ENCODE measurements at places on chromosomes 11 and 22.

- no peak for DNase-seq
Measured at GRCh38 chr22:20063271-20064139, 16.5 kb upstream of the DGCR8 start.

GRCh38 chr22:37023743-37024338 is 4.3 kb downstream of the MPST start:
- no peak for DNase-seq

DNA sequence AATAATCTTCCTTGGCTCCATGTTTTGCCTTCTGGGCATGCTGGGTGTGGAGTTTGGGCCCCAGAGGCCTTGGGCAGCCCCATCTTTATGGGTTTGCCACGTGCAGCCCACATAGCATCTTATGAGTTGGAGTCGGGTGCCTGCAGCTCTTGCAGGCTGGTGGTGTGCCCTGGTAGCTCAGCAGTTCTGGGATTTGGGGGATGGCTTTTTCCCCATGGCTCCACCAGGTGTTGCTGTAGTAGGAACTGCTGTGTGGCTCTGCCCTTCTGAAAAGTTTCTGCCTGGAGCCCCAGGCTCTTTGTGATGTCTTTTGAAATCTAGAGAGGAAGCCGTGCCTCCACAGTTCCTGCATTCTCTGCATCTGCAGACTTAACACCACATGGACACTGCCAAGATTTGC is 16.8 kb downstream of the EED start:
- no peak for DNase-seq

- DNase-seq, result no peak
Measured at GRCh38 chr22:29306175-29306834, at the start of gene GAS2L1. TSS of gene GAS2L1 (plus strand) at chr22:29306650. CDS start at chr22:29308106, 1,456 bp downstream.

DNA sequence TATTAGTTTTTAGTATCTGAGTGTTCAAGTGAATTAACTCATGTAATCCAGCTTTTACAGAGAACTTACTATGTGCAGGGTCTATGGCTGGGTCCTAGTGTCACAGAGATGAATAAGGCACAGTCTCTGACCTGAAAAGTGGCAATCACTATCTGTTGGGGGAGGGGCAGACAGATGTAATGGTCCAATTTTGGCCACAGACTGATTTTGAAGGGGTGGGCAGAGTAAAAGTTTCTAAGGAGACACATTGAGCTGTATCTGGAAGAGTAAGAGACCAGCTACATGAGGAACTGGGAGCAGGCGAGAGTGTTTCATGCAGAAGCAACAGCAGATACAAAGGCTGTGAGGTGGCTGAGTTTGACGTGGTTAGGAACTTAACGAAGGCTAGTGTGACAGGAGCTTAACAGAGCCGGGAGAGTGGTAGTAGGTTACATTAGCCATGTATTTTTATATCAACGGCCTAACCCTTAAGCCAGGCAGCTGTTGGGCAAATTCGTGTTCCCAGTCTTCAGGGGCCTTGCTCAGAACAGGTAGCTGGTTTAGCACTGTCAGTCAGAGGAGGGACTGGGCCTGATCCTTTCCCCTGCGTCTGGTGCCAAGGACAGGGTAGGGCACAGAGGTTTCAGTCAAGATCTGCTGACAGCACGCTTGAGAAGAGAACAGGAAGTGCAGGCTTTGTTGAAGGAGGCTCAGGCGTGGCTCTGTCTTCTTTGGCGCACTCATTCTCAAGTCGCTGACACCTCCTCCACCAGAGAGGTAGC is 1.4 kb upstream of the STIM1 start:
- no peak for DNase-seq

DNA sequence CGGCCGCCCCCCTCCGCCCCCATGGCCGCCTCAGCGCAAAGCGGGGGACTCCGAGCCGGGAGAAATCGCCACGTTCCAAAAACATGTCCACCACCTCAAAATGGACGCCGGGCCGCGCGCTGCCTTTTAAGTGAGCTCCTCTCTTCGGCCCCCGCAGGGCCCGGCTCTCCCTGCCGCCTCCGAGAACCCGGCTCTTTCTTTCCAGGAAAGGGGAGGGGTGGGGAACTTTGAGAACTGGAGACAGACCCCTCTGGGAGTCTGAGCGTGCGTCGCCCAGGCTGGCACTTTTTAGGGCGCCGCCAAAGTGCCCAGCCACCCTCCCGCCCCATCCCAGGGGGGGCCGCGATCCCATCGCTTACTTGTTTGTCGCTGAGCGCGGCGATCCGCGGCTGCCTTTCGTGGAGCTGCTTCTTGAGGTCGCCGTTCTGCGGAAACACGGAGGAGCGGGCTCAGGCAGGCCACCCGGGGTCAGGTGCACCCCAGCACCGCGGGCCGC is 1.6 kb downstream of the PHF21B start:
- DNase-seq, result no peak

GRCh38 chr11:65502555-65503367 is 3.9 kb downstream of the MALAT1 start:
- DNase-seq, result no peak

- DNase-seq, result no peak
Measured at GRCh38 chr11:114148013-114148382, 88.5 kb downstream of the ZBTB16 start.

GRCh38 chr22:31005535-31005934 is 36.5 kb downstream of the TUG1 start:
- no peak for DNase-seq

GRCh38 chr22:40520562-40520961 is 116.0 kb downstream of the MRTFA start:
- no peak for DNase-seq

DNA sequence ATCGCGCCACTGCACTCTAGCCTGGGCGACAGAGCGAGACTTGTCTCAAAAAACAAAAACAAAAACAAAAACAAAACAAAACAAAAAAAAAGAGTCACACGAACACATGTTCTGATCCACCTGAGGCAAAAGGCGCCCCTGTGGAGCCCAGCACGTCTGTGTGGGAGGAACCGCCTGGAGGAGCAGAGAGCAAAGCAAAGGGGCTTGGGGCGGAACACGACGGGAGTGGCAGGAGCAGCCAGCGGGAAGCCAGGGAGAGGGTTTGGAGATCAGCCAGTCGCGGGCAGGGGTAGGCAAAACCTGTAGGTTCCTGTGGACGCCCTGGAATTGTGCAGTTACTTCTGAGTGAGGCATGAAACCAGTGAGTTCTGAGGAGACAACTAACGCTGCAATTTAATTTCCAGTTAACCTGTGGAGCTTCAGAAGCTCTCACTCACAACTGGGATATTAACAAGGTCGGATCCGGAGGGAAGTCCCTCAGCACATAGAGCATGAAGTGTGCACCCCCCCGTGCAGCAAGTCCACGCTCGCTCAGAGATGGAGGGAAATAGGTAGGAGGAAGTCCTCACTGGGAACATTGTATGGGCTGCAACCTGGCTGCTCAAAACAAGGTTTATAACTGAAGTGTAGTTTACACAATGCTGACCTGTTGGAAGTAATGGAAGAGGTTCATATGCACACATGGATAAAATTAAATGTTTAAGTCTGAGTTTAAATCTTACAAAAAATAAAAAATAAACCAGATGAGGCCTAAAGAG is 13.2 kb upstream of the USP18 start:
- no peak for DNase-seq

DNA sequence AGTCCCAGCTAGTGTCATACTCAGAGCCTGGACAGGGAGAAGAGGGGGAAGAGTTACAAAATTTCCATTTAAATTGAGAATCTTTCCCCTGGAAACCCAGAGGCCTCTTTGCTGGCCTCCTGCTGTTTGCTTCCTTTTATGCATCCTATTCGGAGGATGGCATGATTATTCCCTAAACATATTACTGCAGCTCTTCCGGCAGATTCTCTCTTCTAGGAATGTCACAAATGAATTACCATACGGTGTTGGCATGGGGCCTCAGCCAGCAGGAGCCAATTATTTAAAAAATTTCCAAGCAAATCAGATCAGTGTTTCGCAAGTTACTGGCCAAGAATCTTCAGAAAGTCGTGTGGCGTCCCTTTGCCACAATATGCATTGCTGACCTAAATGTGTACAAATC is 326.7 kb upstream of the NCAM1 start:
- no peak for DNase-seq

GRCh38 chr11:74685905-74686304 is 45.3 kb downstream of the CHRDL2 start:
- no peak for DNase-seq

DNA sequence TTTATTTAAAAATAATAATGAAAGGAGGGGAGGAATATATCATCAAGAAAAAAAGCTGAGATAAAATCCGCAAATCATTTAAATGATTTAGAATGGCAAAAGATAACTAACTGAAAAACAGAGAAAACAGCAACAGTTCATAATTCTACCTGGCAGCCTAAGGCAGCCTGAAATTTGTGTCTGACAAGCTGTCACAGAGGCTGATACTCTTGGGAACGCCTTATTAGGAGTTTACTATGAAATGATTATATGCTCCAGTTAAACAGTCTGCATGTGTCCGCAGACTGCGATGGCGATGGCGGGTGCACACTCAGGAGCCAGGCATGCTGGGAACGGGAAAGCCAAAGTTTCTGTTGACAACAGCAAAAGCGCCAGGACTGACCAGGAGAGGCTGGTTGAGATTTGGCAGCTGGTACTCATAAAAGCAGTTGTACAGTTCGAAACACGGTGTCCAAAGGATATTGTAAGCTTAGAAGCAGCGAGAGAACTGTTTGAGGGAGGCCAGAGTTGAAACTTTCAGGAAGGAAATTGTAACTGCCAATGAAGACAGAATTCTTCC is 172.9 kb upstream of the MPPED2 start:
- DNase-seq, result no peak

GRCh38 chr11:101810546-101810945 is 104.3 kb upstream of the CEP126 start:
- DNase-seq, result no peak

DNA sequence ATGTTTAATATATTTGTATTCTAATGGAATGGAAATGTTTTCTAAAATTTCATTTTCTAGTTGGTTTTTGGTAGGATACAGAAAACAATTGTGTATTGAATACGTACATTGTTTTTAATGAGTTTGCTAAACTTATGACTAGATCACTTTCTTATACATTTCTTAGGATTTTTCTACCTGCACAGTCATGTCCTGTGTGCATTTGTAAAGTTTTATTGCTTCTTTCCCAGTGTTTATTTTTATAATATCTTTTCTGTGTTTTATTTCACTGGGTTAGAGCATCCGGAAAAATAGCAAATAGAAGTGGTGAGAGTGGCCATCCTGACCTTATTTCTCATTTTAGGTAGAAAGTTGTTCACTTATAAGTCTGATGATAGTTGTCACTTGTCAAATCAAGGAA is 103.6 kb downstream of the TMEM135 start:
- no peak for DNase-seq

DNA sequence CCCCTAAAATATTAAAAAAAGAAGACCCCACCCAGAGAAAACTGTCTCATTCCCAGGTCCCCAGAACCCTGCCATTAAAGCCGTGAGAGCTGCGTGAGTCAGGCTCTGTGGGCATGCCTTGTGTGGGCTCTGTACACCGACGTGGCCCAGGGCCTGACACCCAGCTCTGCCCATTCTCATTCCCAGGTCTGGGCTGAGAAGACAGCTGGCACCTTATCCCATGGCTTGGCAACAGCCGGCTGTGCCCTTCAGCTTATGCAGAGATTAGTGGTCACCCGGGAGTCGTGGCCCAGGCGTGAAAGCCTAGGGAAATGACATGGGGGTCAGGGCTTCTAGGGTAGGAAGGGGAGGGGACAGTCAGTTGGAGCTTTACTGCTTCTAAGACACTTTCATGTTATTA is 31.9 kb downstream of the OTOG start:
- DNase-seq, result no peak

- DNase-seq, result no peak
Measured at GRCh38 chr11:116517077-116517476, 255.7 kb downstream of the BUD13 start.

DNA sequence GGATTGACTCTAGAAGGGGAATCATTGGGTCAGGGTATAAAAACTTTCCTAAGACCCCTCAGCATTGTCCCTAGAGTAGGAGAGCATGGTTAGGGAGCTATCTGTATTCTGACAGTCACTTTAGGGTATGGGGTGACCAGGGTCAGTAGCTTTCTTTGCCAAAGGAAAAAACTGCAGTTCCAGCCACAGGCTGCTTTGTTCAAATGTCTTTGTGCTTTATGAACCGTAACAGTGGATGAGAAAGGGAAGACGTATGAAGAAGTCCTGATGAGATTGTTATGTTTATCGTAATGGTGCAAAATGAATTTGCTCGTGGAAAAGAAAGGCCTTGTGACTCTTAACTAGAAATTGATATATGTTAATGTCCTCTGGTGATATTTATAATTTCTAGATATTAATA is 30.0 kb downstream of the CYB5R2 start:
- no peak for DNase-seq

DNA sequence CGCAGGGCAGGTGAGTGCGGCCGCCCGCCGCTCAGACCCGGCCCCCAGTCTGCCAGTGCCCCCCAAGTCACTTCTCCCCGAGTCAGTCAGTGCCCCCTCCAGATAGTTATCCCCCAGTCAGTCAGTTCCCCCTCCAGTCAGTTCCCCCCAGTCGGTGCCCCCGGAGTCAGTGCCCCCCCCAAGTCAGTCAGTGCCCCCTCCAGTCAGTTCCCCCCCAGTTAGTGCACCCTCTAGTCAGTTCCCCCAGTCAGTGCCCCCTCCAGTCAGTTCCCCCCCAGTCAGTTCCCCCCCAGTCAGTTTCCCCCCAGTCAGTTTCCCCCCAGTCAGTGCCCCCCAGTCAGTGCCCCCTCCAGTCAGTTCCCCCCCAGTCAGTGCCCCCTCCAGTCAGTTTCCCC is 411 bp downstream of the PPP6R2 start:
- no peak for DNase-seq

GRCh38 chr11:33457948-33458347 is 200.8 kb downstream of the HIPK3 start:
- no peak for DNase-seq

DNA sequence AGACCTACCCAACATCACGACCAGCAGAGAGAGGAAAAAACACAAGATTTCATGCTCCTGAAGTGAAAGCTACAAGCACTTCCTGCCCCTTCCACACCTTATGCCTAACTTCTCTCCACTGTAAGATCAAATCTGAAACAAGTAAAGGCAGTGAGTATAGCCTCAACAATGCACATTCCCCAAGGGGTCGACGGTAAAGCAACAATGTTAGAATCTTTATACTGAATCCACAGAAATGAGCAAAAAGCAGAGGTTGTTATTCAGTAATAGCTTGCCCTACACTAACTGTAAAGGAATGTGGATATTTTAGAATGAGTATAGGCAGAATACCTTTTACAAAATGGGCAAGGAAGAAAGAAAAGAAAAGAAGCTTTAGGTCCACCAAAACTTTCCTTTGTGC is 15.6 kb downstream of the ARFGAP3 start:
- DNase-seq, result no peak

GRCh38 chr22:39946503-39947219 is 13.5 kb upstream of the TMA7B start:
- DNase-seq, result no peak
